ENCODE measurements at places on chromosomes 11 and 22. TPM values are rescaled to one million over a fixed set of nuclear protein-coding genes. Genes with fewer than 3 reads are reported as not detected.

The RAB38 gene
- not detected for total RNA-seq

DNA sequence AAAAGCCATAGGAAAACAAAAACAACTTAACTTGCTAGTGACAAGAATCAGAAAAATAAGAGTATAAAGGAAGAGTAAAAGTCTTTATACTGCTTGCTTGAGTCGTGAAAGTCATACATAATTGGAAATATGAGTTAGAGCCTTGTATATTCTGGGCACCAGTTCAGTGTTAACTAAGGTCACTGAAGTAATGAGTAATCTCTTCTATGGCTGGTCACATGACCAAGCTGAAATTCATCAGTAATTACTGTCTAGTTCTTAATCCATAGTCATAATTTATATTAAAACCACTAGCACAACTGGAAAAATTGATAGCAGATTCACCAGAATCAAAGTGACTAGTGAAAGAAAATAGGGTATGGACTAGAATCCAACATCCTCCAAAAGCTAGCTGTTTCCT lies 84.4 kb upstream of the SLC5A12 start:
- DNase-seq, result no peak

DNA sequence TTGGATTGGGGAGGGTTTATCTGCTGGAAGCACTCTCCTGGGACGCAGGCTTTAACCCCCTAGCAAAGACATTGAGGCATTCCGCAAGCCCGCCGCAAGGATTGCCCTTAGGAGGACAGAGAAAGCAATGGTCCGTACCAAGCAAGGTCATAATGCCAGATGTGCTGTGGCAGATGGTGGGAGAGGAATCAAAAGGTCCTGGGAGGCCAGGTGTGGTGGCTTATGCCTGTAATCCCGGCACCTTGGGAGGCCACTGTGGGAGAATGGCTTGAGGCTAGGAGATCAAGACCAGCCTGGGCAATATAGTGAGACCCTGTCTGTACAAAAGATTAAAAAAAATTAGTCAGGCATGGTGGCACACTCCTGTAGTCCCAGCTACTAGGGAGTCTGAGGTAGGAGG lies 12.4 kb upstream of the PRAME start:
- no peak for DNase-seq

DNA sequence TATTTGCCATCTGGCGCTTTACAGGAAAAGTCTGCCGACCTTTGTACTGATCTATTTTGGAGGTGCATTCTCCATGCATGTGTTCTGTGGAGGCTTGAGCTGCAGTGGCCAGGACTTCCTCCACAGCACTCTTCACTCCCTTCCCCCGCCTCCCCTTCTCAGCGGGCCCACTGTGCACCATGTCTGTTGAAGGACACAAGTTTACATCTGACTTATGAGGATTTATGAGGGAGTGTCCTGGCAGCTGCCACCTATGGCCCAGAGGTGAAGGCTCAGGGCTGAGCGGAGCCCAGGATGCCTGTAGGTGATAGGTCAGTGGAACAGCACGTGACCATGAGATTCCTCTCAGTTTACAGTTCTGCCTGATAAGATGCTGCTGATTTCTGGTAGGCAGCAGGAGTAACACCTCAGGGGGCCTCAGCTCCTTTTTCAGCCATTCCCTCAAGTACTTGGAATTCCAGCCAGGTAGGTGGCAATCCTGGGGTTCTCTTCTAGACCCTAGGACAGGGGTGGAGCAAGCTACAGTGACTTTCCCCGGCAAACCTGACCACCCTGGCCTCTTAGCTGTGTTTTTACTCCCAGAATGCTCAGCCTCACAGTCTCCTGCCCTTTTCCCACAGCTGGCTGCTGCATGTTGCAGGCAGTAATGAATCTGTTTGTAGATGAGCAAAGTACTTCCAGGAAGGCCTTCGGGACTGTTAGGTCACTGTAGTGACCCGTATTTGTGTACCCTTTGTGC lies 59.9 kb downstream of the PPFIBP2 start:
- no peak for DNase-seq

- peak; percentile 40 for DNase-seq
Measured at GRCh38 chr11:32893343-32894148, 935 bp downstream of the QSER1 start.

DNA sequence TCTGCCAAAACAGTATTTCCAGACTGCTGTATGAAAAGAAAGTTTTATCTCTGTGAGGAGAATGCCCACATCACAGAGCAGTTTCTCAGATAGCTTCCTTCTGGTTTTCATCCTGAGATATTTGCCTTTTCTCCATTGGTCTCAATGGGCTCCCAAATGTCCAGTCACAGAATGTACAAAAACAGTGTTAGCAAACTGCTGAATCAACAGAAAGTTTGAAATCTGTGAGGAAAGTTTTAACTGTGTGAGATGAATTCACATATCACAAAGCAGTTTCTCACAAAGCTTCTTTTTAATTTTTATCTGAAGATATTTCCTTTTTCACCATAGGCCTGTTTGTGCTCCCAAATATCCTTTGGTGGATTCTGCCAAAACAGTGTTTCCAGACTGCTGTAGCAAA lies 207.2 kb upstream of the TRIM48 start:
- no peak for DNase-seq

DNA sequence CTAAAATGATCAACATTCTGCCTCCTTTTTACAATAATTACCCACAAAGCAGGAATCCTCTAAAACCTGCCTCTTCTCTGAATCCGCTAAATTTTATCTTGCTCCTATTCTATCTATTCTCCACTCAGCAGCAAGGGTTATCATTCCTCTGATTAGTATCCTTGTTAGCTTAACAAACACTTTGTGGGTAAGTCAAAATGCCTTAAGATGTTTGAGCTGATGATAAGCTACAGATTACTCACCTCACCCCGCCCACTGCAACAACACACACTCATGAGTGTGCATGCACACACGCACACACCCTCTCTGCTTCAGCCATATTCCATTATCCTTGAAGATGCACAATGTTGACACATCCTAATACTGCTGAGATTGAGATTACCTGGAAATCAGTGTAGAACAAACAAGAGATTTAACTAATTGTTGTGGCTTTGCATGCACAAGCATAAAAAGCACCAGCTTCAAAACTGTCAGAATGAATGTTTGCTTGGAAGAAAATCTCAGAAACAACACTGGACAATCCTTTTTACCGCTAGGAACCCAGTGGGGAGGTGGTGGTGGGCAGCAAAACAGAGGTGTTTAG lies 130.9 kb downstream of the BBOX1 start:
- no peak for DNase-seq

GRCh38 chr22:20937031-20937793 lies 20.0 kb downstream of the CRKL start:
- DNase-seq, result no peak

DNA sequence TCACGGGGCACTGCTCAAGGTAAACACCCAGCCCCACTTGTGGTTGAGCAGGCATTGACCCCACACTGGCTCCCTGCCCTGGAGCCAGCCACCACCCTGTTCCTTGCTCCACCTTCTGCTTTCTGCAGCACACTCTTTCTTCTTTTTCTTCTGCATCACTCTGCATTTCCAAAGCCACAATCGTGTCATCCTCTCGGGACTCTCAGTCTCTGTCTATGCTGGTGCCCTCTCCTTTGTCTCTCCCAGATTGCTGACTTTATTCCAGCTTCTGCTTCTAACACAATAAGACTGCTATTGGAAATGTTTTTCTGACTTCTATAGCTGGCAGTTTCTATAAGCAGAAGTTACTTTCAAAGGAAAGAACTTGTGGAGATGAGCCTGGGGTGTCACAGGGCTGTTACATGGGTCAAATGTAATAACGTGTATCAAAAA lies 14.4 kb downstream of the GRAP2 start:
- DNase-seq, result no peak

- peak; percentile 10 for DNase-seq
Measured at GRCh38 chr11:127224276-127224675, 223.7 kb upstream of the KIRREL3 start.

The SCGB1C1 gene
- total RNA-seq, result not detected

GRCh38 chr22:27420817-27421361 lies 380.7 kb downstream of the MN1 start:
- DNase-seq, result peak; percentile 89

- no peak for DNase-seq
Measured at GRCh38 chr11:133949129-133949528, 7.6 kb downstream of the IGSF9B start.

GRCh38 chr11:114366331-114367243 lies 33.7 kb downstream of the C11orf71 start:
- DNase-seq, result no peak

GRCh38 chr11:130163346-130164220 lies 4.0 kb downstream of the ST14 start:
- DNase-seq, result no peak

The CSNK2A3 gene
- 0.91 TPM for total RNA-seq

The RAB3IL1 gene
- 9.7 TPM for total RNA-seq

DNA sequence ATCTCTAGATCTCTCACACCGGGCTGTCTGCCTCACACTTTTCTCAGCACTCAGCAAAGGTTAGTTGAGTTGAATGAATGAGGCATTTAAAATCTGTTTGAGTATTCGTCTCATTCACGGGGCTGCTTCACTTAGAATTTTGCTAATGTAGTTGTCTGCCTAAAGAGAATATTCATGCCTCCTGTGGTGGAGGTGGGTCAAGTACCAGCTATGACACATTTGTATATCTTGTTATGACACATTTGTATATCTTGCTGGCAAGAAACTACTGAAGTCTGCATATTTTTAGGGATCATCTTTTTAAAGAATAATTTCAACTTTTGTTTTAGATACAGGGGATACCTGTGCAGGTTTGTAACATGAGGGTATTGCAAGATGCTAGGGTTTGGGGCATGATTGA lies 43.1 kb downstream of the LDLRAD3 start:
- no peak for DNase-seq

DNA sequence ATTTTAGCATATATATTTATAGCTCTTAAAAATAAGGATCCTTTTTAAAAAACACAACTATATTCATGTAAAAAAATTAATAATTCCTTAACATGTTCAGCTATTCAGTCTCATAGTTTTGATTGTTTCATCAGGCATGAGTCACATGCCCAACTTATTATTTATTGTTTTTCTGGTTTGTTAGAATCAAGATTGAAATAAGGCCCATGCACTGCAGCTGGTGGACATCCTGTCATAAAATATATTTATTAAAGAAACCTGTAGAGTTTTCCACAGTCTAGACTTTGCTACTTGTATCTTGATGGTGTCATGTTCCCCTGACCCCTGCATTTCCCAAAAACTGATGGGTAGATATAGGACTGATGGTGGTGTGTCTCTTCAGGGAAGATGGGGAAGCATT lies 77.4 kb downstream of the PARVA start:
- DNase-seq, result no peak

GRCh38 chr11:8262552-8263108 lies 1.0 kb downstream of the LMO1 start:
- DNase-seq, result peak; percentile 50

DNA sequence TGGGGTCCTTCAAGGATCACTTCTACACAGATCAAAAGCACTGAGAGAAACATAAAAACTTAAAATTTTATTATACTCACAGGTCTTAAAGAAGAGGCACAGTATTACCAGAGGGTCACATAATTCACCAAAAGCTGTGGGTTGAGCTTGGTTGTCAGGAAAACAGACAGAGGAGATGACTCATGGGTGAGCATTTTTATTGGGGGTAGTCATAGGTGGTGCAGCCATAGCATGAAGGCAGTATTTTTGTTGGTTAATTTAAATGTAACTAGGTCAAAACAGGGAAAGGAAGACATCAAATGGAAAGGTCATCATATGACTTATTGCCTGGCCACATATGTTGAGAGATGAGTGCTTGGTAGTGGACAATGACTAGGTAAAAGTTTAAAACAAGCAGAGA lies 24.2 kb downstream of the OR5B17 start:
- DNase-seq, result no peak

DNA sequence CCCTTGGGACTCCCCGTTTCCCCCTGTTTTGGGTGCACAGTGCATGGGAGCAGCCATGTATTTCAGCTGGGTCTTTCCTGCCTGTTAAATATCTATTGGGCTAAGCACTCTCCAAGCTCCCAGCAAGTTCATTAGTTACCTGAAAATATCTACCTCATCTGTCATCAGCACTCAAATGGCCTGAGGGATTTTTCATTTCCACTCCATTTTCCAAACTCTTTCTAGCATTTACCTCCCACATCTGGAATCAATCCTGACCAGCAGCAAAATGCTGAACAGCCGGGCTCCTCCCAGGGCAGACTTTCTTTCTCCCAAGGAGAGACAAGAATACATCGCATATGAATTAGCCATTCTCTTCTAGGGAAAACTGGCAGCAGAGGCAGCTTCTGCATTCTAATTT lies 273.5 kb upstream of the MPPED2 start:
- DNase-seq, result no peak

The ZNF215 gene
- total RNA-seq, result 0.23 TPM

GRCh38 chr11:34168642-34169420 lies 63.4 kb downstream of the NAT10 start:
- DNase-seq, result no peak

The OR6A2 gene
- not detected for total RNA-seq

The UBQLNL gene
- 0.16 TPM for total RNA-seq

DNA sequence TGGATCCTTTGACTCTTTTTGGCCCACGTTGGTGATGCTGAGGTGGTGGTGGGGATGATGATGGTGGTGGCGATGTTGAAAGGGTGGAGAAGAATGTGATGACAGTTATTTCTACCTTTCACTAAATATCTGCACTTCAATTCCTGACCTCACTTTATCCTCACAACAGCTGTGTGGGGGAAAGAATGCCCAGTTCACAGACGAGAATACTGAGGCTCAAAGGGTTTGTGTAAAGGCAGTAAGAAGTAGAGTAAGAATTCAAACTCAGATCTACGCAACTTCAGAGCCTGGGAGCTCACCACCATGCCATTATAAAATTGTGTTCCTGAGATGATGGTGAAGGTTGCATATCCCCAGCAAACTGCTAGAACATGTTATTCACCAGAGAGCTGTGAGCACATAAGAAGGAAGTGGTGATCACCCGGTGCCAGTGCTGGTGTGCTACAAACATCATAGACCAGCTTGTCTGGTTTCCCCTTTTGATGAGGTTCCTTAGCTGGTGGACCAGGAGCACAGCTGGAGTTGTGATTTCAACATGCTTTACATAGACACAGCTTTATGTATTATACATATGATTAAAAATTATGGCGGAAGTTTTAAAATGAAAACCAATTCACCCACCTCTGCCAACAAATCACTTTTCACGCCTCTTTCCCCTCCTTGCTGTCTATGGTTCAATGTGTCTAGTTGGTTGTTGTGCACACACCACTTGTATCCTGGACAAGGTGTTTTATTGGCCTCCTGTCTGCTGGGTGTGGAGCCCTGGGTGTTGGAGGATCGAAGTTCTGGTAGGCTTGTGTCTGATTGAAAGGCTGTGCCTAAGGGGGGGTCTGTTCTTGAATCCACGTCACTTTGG lies 6.2 kb downstream of the ST14 start:
- DNase-seq, result no peak
